Fibroblast of skin of right biceps (primary cell): ENCODE measurements at places on chromosomes 5 and 9.
A peak's percentile ranks its signal among the peaks of the same experiment; 100 is the strongest.

GRCh38 chr5:350355-350754 is 28.8 kb downstream of the AHRR start:
- DNase-seq, result no peak

DNA sequence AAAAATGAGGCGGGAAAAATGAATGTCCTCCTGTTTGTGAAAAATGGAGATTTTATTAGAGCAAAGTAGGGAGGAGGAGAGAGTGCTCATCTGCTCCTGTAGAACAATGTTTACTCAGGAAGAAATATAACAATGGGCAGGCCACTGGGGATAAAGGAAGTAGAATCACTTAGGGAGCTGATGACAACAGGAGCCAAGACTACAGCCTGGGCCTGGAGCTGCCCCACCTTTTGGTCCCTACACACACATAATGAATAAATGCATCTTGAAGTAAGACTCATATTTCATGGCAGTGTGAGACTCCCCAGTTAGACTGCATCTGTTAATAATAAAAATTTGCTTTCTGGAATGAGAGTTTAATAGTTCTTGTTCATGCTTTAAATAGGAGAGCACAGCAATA is 1939.8 kb downstream of the EFNA5 start:
- DNase-seq, result peak; percentile 12

- no peak for DNase-seq
These were observed 27.0 kb downstream of the IL9 start for GRCh38 chr5:135868681-135869080.

DNA sequence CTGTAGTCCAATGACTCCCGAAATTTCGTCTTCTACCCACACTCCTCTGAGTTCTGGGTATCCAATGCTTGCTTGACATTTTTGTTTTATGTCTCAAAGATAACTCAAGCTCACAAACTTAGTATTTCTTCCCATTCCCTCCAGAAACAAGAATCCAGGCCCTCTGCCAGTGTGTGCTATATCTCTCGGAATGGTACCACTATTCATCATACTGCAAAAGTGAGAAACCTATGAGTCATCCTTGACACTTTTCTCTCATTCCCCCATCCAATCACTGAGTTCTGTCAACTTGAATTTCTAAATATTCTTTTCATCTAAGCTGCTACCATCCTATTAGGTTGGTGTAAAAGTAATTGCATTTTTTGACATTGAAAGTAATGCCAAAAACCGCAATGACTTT is 9.8 kb downstream of the SLC12A2 start:
- DNase-seq, result peak; percentile 55

- DNase-seq, result no peak
These were observed 21.3 kb downstream of the ADRA1B start for GRCh38 chr5:159937580-159937979.

DNA sequence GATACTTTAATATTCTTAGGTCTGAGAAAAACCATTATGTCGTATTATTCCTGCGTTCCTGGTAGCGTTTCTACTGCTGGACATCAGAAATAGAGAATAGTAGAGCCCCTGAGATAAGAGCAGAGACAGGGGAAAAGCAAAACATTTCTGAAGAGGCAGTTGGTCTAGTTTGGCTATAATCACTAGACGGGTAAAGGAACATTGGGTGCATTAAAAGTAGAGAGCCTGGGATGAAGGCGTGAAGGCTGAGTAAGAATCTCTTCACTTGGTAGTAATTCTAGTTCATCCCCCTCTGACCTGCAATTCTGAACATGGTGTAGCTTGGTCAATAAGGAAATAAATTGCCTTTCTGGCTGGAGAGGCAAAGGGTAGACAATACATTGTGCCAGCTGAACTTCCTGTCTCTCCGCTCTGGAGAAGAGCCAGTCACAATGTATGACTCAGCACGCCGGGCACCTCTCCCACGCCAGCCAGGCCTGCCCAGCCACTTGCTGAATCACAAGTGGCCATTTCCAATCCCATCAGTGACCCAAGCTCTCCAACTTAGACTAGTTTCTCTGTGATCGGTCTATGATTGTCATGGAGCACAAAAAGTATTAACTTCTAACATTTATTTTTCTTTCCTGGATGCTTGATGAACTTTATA is 75.4 kb downstream of the STK32A start:
- no peak for DNase-seq

- DNase-seq, result peak; percentile 75
These were observed 51.0 kb downstream of the PTPDC1 start for GRCh38 chr9:94135222-94135621.

DNA sequence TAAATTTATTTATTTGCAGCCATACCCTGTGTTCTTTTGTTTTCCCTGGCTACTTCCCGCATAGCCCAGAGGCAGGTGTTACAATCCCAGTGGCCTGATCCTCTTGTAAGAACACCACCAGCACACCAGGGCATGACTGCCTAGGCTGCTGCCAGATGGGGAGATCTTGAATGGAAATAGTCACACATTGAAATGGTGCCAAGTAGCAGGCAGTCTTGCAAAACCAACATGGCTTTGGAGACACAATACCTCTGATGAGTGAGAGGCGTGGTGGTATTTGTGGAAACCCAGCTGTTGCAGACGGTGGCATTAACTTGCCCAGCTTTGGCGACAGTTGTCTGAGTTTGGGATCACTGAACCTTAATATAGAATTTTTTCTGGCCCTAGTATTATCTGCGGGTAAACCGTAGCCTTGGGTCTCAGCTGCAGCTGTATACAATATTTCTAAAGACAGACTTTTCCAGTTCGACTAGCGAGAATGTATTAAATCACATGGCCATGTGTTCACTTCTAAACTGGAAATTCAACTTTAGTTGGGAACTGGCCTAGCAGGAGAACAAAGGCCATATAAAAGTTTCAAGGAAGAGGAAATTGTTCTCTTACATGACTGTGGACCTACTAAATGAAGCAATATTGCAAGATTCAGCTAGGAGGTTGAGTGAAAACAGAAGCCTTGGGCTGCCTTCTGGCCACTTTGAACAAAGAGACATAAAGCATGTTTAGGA is 277.0 kb downstream of the SMARCA2 start:
- DNase-seq, result no peak

DNA sequence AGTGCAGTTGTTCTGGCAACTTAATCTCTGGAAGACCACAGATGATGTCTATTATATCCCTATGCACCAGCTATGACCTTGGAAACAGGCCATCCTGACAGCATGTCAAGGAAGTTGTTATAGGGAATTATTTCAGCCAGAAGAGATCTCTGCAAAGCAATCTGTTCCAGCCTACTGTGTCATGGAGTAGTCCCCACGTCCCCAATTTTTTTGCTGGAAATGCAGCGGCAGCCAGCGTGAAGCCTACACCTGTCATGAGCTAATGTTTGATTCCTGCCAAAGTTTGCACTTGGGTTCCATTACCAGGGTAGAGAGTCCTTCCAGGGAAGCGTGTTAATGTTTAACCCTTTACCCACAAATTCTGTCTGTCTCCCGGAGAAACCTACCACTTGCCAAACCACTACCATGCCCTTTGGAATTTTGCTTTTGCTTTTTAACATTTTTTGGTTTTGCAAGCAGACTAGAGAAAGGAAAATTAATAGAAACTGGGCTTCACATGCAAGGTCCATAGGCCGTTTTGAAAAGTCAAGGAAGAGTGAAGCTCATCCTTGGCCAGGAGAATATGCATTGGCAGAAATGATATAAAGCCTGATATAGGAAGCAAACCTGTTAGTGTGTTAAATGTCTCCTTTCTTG is 174.9 kb upstream of the SPRY4 start:
- no peak for DNase-seq

DNA sequence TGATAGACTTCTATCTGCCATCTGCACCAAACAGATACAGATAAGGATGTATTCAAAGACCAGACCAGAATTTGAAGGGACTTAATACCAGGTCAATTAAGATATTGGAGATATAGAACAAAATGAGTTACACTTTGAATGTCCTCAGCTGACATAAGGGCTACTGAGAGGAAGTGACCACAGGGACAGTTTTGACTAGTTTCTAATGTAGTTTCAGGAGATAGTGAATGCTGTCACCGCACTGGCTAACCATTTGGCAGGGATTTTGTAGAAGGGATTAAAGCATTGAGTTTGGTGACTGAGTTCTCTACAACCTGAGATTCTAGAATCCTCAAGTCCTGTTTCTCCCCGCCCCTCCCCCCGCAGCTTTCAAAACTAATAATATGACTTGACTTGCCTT is 22.7 kb downstream of the CCNH start:
- no peak for DNase-seq

- DNase-seq, result no peak
These were observed 102.8 kb downstream of the MAPKAP1 start for GRCh38 chr9:125604196-125604595.

- peak; percentile 74 for DNase-seq
These were observed 92.4 kb downstream of the ARL15 start for GRCh38 chr5:54217826-54218503.

DNA sequence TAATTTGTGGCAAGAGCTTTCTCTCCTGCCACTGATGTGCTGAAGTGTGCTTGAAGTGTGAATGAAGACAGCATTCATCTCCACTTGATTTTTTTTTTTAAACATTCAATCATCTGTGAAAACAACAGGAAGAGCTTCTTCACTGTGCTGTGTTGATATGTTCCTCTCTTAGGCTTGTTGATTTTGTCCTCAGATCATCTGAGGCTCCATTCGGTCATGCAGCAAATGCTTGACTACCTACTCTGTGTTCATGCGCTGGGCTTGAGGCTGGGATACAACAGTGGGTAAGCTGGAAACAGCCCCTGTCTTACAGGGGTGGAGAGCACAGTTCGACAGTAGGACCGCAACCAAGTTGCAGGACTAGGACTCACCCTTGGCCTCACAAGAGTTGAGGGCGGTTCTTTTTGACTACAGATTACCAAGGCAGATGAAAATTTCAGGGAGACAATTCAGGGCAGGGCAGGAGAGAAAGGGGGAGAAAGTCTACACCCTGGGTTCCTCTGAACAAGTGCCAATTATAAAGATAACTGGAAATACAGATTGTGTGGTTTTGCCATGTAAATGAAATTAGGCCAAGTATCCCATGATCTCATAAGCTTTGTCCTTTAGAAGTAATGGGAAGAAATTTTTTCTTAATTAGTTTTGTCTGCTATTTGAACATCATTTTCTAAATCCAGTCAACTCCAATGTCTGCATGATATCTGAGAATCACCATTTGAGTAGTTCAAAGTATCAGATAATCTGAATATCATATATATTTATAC is 31.0 kb upstream of the F2R start:
- peak; percentile 40 for DNase-seq

DNA sequence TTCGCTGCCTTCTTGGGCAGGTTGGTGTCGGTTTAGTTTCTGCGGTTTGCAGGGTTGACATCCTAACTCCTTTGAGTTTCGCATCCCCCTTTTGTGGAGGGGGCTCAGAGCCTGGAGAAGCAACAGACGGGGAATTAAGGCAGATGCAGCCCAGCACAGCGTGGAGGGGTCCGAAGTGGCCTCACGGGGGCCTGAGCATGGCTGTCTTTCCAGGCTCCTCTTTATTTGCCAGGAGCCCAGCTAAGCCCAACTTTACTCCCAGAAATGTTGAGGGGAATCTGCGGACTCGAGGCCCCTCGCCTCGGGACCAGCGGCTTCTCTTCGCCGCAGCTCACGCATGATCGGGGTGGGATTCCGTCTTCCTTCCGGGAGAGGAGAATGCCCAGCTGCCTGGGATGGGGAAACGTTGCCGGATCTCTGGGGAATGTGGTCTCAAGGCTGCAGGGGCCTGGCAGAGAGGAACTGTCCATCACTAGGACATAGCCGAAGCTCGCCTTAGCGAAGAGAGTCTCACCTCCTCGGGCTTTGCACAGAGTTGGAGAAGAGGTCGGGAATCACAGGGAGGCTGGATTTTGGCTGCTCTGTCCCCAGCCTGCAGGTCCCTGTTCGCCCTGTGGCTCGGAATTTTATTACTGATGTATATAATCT is 1.3 kb downstream of the RAI14 start:
- DNase-seq, result peak; percentile 45

DNA sequence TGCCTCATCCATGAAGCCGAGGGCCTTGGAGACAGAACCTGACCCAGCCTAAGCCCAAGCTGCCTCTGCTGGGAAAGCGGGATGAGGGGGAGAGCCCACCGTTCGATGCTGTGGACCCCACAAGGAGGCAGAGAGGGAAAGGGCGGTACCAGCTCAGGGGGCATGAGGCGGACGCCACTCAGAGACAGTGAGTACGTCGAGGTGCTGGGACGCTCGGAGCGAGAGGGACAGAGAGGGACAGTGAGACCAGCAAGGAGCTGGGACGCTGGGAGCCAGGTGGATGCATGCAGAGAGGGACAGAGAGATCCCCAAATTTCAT is 33.6 kb downstream of the EXD3 start:
- no peak for DNase-seq

- DNase-seq, result peak; percentile 42
These were observed 54.6 kb upstream of the POU4F3 start for GRCh38 chr5:146284016-146284415.

DNA sequence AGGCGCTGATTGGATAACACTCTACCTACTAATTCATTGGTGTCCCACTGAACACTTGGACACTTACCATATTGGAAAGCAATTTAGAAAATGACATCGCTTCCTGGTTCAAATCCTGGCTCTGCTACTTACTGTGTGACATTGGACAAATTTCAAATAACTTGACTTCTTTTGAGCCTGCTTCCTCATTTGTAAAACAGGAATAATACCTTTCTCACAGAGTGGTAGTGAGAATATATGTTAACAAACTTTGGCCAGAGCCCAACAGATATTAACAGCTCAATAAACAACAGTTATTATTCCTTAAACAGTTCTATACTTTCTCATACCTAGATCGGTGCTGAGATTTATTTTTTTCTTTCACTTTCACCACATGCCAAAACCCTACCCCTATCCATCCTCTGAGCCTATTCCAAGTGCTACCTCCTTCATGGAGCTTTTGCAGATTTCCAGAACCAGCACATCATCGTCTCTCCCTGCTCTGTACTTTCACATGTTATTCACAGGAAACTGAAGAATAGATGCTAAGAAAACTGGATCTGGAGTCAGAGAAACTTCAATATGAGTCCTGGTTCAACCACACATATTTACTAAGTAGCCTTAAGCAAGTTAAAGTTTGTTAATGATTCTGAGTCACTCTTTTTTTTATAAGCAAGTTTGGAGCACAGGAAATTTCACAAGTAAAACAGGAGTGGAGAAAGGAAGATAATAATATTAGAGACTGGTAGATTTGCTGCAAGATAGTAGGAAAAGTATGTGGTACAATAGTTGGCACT is 92.3 kb downstream of the STRBP start:
- DNase-seq, result no peak

DNA sequence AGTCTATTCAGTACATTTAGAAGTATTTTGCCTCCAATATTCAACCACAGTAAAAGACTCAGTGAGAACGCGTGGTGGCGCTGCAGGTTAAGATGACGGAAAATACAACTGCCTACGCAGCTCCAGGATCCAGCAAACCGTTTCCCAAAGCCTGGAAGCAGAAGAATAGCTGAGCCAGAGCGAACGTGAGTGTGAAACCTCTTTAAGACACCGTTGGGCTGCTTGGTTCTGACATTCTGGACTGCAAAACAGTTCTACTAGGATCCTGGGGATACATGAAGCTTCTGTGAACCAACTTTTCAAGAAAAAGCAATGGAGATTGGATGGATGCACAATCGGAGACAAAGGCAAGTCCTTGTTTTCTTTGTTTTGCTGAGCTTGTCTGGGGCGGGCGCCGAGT is at the start of gene PCDHB16:
Gene PCDHB16, plus strand, starts transcription at position 140 of the 400 bp plus-strand sequence. Its CDS starts 173 bp downstream, at position 313.
- DNase-seq, result peak; percentile 16

- DNase-seq, result no peak
These were observed 72.2 kb downstream of the PTCD2 start for GRCh38 chr5:72392326-72392733.
